ENCODE measurements at places on chromosomes 6 and 20.

DNA sequence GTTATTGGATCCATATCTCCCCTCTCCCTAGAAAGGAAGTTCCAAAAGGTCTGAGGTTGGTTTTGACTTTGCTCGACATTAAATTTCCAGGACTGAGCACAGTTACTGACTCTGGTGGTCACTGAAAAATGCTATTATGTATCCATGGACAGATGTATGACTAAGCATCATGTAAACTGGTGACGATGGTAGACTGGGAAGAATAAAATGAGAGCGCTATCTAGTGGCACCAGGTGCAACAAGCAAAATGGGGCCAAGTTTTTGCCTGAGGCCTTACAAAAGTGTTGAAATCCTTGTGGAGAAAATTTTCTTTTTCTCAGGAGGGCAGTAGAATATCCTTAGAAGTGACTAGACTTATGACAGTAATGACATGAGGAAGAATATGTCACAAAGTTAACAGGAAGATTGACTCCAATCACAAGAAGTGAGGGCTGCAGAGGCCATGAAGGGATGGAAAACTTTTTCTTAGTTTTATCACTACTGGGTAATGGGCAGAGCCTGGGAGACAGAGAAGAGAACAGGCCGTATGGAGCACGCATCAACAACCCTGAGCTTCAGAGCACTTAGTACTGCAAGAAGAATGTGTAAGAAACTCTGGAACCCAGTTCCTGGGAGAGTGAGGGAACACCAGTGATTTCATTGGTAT lies 88.9 kb upstream of the ELOVL5 start:
- peak; percentile 37 for DNase-seq

- peak; percentile 68 for DNase-seq
Observed at GRCh38 chr20:2473516-2473915, 2.9 kb upstream of the SNRPB start.

DNA sequence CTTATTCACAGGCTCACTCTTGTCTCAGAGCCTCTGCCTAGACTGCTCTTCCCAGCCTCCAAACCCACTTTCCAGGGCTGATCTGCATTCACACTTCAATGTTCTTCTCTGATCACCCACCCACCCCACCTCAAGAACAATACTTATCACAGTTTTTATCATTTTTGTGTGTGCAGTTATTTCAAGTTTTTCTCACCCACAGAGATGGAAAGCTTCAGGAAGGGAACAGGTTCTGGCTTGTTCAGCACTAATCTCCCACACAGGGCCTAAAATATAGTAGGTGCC lies 160.9 kb downstream of the MRPL14 start:
- DNase-seq: no peak

- no peak for DNase-seq
Observed at GRCh38 chr6:152356016-152356415, 281.1 kb downstream of the SYNE1 start.

Data from fibroblast of skin of left biceps (primary cell).